ENCODE measurements at places on chromosomes 3 and 15.

GRCh38 chr15:59453474-59454215 lies 15.7 kb downstream of the FAM81A start:
- no peak for DNase-seq

GRCh38 chr3:55676643-55677042 lies 189.5 kb upstream of the WNT5A start:
- DNase-seq = no peak

- no peak for DNase-seq
Measured at GRCh38 chr3:56711344-56711743, 28.3 kb upstream of the TASOR start.

DNA sequence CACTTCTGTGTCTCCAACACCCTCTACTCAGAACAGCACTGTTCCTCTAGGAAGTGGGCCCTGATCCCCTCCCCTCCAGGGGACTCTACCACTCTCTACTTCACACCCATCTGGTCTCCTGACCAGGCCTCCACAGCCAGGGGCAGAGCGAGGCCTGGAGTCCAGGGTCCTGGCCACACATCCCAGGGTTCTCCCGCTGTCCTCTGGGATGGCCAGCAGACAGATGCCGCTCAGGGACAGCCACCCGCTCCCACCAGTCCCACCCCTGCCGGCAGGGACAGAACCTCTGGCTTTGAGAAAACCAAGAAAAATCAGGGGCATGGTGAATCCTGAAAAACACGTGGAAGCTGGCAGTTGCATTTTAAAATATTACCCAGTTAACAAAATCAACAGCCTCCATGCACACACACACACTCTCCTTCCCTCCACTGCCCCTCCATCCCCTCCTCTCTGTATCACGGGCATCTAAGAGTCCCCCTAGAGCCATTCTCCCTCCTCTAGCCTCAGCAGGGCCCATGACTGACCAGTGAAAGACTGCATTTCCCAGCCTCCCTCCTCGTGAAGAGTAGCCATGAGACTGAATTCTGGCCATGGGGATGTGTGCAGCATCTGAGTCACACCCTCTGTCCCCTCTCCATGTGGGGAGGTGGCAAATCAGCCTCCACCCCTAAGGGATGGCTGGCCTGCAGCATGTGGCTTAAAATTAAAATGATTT lies 32.1 kb upstream of the IQSEC1 start:
- DNase-seq = no peak

GRCh38 chr15:52318729-52319500 lies 23.3 kb upstream of the MYO5C start:
- no peak for DNase-seq

All from left colon (tissue), 2 donors.